Kidney glomerular epithelial cell (primary cell): ENCODE measurements at places on chromosomes 16 and 17.

DNA sequence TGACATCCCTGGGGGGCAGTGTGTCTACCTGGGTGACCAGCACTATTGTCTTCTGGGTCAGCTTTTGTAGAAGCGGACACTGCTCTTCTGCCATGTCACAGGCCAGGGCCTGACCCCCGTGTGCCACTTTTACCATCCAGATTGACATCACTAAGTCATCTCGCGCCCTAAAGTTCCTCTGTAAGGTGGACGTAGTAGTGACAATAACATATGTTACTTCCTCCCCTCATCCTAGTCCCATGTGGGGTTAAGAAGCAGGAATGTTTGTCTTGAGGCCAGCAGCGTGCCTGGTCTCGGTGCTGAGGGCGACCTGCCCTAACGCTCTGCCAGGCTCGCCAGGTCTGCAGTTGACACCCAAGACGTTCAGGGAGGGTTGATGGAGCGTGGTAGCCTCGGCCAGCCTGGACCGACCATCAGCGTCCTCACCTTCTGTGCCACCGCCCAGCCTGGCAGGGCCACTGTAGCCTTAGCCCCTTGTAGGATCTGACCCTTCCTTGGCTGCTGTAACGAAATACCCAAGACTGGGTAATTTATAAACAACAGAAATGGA lies 20.7 kb downstream of the GAA start:
- DNase-seq = no peak

- no peak for DNase-seq
These were observed 76.1 kb upstream of the SDK2 start for GRCh38 chr17:73720187-73720834.

- no peak for DNase-seq
These were observed 22.5 kb upstream of the SP6 start for GRCh38 chr17:47873200-47874090.

- DNase-seq = no peak
These were observed 22.9 kb upstream of the C1QL1 start for GRCh38 chr17:44990994-44991393.

GRCh38 chr17:77354420-77354669 lies 213.6 kb downstream of the SEC14L1 start:
- DNase-seq = no peak

GRCh38 chr17:70808596-70808995 lies 639.3 kb downstream of the KCNJ2 start:
- no peak for DNase-seq

DNA sequence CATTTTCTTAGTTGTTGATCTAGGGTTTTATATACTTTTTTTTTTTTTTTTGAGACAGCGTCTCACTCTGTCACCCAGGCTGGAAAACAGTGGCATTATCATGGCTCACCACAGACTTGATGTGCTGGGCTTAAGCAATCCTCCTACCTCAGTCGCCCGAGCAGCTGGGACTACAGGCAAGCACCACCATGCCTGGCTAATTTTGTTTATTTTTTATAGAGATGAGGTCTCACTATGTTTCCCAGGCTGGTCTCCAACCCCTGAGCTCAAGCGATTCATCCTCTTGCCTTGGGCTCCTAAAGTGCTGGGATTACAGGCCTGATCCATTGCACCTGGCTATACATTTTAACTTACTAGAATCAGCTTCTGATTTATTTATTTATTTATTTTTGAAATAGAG lies 34.2 kb upstream of the ATP2A3 start:
- no peak for DNase-seq

DNA sequence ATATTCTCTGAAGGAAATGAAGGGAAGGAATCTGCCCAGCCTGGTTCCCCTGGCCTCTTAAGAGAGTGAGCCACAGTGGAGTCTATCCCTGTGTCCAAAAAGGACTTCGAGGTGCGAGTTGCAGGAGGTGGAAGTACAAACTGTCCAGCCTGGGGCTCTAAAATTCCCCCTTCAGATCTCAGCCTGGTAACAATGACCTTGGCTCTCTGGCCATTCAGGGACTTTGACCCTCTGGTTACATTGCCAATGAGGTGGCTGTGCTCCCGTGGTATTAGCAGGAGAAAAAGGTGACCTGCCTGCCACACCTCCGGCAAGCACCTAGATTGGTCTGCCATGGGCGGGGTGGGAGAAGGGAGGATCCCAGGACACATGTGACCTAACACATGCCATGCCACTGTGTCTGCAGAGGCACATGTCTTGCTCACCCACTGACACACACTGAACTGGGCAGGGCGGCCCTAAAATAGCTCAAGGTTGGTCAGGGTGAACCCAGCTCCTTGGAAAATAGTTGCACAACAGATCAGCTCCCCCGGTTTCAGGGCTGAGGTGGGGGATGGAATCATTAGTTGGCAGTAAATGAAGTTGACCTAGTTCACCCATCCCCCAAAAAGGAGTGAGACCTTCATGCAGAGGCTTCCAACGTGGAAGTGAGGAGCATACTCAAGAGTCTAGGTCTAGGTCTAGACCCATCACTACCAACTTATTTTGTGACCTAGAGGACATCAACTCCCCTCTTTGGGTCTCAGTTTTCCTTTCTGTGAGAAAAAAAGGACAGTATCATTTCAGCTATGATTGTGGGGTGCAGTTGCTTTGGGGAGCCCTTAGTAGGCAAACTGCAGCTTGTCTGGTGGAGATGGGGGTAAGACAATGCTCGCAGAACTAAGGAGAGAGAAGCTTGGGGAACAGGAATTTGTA lies 2.2 kb downstream of the NR1D1 start:
- DNase-seq = no peak

DNA sequence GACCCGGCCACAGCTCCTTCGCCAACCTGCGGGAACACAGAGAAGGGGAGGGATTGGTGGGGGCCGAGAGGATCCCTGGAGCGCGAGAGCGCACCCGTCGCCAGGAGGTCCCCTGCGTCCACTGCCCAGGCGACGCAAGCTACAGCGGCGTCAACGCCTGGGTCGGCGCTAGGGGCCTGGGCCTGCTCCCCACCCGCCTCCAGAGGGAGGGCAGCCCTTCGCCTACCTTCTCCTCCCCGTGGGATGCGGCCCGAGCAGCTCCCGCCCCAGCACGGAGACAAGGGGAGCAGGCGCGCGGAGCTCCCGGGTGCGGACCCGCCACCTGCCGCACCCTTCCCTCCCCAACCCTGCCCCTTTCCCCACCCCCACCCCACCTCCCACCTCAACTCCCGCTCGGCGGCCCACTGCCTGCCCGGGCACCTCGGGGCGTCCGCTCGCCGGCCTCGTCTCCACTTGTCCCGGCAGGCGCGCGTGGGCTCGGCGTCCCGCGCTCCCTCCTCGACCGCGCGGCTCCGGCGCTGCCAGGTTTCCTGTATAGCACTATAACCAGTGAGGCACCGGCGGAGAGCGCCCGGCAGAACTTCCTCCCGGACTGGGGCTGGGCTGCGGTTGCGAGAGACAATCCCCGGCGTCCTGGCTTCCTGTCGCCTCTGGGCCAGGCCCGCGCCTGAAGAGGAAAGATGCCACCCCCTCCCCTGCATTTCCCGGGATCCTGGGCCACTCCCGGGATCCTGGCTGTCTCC lies 119.1 kb upstream of the SMURF2 start:
- DNase-seq = no peak

DNA sequence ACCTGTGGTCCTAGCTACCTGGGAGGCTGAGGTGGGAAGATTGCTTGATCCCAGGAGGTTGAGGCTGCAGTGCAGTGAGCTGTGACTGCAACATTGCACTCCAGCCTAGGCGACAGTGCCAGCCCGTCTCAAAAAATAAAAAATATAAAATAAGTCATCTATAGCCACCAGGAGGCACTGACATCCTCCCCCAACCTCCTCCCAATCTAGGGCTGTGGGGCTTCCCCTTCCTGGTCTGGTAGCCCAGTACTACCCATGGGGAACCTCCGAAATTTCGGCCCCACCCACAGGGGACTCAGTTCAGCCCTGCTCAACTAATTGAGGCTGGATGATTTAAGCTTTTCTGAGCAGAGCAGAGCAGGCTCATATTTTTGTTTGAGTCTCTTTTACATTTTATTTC lies 3.2 kb downstream of the ZSCAN10 start:
- no peak for DNase-seq

GRCh38 chr16:68257251-68257905 lies 6.9 kb upstream of the SLC7A6 start:
- no peak for DNase-seq

DNA sequence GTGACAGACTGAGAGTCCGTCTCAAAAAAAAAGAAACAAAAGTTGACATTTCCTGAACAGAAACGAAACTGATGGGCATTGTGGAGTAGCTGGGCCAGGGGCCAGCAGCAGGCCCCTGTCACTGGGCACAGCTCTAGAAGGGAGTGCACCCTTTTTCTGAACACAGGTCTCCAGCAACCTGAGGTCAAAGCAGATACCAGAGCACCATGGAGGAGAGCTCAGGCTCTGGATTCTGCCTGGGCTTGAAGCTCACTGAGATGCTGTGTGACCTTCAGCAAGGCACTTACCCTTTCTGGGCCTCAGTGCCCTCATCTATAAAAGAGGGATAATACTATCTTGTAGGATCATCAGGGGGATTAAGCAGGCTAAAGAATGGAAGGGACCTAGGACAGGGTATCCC lies 5.0 kb downstream of the SBK1 start:
- no peak for DNase-seq
